ENCODE measurements at places on chromosomes 1 and 21.

- DNase-seq, result peak; percentile 43
These were observed 1.2 kb downstream of the TUT4 start for GRCh38 chr1:52551507-52552235.

- peak; percentile 37 for DNase-seq
These were observed 95.6 kb upstream of the C1orf87 start for GRCh38 chr1:60169206-60169605.

GRCh38 chr1:14308460-14308859, 290.0 kb upstream of the KAZN start:
- no peak for DNase-seq

DNA sequence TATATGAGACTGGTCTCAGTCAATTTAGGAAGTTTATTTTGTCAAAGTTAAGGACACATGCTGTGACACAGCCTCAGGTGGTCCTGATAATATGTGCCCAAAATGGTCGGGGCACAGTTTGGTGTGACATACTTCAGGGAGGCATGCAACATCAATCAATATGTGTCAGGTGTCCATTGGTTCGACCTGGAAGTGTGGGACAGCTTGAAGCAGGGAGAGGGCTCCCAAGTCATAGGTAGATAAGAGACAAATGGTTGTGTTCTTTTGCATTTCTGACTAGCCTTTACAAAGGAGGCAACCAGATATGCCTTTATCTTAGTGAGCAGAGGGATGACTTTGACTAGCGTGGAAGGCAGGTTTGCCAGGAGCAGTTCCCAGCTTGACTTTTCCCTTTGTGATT, 4.5 kb upstream of the ERVH48-1 start:
- DNase-seq, result no peak

GRCh38 chr1:155996166-155996565, 17.8 kb upstream of the ARHGEF2 start:
- no peak for DNase-seq

- peak; percentile 85 for DNase-seq
These were observed at the start of gene CTBS for GRCh38 chr1:84573967-84574842. Gene CTBS, minus strand, starts transcription at chr1:84574440. Its CDS starts 25 bp downstream, at chr1:84574415.

- DNase-seq, result no peak
These were observed 594 bp downstream of the HDGF start for GRCh38 chr1:156750711-156751450.

DNA sequence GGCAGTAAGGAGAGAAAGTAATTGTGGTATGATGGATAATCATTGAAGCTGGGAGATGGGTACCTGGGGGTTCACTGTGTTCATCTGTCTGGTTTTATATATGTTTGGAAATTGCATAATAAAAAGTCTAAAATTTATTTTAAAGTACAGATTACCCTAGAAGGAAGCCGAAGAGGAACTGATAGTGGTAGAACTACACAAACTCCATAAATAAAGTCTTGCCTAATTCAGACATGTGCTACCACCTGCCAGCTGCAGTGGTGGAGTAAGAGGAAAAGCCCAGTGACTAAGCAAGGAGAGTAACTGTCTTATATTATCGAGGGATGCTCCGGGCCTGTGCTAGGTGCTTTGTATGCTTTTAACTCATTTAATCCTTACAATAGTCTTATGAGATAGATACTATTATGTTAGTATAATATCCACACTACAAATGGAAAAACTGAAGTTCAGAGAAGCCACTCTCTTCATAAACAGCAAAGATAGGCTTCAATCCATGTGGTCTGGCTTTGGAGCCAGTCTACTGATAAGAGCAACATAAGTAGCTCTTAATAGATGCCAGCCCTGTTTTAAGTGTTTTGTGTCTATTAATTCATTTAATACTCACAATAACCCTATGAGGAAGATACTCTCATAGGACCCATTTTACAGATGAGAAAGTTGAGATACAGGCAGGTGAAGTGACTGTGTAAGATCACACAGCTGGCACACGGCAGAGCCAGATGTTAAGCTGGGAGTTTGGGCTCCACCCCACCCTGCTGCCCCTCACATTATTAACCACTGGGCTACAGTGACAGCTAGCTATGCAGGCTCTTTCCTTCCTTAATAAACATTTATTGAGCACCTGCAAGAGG, 56.8 kb upstream of the HNRNPU start:
- no peak for DNase-seq

DNA sequence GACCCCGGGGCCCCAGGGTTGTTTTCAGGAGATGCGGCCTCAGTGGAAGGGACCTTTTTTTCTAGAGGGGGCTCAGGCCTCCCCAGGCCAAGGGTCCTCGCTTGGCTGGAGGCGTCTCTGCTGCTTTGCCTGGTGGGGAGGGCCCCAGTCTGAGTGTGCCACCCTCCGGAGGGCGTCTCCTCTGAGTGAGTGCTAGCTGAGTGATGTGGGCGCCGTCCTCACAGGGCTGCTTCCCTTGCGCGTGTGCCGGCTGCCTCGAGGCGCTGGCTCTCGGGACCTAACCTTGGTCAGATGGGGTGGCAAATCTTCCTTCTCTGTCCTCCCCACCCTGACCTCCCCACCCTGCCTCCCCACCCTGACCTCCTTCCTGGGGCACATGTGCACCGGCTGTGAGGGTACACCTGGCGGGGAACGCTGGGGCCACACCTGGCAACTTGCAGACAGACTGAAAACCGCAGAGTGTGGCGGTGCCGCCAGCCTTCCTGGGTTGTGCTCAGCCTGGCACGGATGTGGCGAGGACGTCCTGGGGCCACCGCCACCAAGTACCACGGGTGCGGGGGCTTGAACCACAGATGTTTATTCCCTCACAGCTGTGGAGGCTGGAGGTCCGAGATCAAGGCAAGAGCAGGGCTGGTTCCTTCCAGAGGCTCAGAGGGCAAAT, 93.0 kb upstream of the TTC34 start:
- DNase-seq, result no peak

DNA sequence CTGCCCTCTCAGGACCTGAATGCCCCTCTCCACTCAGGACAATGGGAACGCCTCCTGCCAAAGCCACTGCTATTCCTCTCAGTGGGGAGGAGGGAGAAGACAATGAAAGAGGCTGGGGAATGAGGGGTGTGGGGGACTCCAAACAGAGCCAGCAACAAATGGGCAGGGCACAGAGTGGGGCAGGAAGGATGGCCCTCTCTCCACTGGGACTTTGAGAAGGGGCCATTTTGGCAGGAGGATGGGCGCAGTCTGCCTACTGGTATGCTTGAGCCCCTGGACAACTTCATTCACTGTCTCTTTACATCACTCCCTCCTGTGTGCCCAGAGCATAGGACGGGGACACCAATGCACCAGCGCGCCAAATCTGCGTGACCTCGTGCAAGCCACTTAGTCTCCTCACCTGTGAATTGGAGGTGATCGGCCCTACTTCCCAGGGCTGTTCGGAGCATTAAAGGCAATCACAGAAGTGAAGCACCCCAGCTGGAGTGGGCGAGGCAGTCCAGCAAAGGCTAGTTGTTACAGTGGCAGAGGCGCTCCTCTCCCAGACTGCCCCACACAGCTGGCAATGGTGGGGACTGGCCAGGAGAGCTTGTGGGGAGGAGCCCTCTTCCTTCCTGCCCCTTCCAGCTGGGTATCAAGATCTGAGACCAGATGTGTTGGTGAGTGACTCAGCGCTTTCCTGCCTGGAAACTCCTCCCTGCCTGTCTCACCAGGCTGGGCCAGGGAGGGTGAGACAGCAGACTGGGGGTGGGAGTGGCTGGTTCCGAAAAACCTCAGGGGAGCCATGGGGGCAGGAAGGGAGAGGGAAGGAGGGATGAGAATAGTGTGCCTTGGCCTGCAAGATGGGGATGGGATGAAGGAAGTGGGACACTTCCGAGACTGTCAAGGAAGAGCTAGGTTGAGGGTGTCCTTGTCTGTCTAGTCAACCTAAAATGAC, 22.4 kb upstream of the SYNC start:
- DNase-seq, result peak; percentile 95

DNA sequence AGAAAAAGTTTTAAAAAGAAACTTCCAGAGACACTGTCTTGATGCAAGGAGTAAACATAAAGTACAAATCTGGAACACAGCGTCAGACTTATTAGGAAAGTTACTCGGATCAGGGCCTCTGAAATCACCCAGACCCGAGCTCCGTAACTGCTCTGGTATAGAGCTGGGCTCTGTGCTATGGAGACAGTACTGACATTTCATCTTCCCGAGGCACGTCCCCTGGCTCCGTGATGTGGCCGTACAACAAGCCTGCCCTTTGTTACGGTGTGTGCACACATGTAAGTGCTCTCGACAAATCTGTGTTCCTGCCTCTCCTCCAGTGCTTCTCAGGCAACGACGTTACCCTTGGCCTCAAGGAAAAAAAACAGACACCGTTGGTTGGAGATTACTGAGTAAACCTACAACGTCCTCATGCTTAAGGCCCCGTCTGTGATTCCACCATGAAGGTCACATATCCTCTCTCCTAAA, 107.0 kb upstream of the IRF2BP2 start:
- no peak for DNase-seq

DNA sequence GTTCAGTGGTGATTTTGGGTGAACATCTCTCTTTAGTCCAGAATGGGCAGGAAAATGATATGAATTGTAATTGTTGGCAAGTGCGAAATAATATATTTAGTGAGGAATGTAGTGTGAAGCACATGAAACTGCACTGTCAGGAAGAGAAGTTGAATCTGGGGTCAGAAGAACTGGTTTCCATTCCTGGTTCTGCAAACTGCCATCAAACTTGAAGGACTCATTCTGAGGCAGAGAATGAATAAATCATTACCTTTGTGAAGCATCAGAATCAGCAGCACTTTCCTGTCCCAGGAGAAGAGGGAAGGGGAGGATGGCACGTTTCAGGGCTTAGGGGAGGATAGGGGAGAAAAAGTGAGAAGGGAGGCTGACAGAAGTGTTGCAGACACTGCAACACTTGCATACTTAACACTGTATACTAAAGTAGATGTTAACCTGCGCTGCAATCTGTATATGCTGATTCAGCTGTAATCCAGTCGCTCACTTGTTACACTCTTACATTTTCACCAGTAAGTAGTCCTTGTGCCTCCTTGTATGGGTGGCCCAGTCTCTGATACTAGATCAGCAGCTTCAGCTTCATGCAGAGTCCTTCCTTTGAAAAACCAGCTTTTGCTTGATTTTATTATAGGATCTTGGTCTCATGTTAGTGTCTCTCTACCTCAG, 10.5 kb upstream of the RPTN start:
- DNase-seq, result no peak

- no peak for DNase-seq
These were observed 1.5 kb downstream of the L1TD1 start for GRCh38 chr1:62196086-62196690.

- no peak for DNase-seq
These were observed 10.7 kb upstream of the ARHGEF16 start for GRCh38 chr1:3443807-3444206.

- no peak for DNase-seq
These were observed 464.2 kb downstream of the DISC1 start for GRCh38 chr1:232090816-232091215.

DNA sequence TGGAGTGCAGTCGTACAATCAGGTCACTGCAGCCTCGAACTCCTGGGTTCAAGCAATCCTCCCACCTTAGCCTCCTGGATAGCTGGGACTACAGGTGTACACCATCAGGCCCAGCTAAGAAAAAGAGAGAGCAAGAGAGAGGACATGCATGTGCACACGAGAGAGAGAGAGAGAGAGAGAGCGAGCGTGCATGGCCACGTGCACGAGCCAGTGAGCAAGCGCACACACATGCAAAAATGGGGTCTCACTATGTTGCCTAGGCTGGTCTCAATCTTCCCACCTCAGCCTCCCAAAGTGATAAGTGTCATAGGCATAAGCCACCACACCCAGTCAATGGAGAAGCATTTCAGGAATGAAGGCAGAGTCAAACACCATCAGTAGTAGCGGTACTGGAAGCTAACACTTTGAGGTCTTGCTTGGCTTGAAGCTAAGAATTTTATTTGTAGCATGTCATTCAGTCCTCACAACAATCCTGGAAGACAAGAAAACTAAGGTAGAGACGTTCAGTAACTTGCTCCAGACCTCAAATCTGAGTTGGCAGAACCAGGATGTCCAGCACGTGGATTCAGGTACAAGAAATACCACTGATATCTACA, 14.5 kb downstream of the GNB1 start:
- DNase-seq, result peak; percentile 33

DNA sequence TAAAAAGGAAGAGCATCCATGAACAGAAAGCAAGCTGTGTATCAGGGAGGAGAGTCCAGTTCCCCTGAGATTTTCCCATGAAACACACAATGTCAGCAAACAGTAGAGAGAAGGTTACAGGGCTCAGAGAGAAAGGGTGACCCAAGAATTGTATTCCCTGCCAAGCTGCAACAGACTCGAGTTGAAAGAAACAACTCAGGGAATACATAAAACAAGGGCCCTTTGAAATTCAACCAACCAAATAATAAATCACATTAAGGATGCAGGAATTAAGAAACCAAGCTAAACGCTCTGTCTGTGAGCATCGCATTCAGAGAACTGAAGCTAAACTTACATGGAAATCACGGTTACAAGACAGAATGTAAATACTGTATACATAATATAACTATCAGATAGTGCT, 20.2 kb downstream of the S100A16 start:
- no peak for DNase-seq

DNA sequence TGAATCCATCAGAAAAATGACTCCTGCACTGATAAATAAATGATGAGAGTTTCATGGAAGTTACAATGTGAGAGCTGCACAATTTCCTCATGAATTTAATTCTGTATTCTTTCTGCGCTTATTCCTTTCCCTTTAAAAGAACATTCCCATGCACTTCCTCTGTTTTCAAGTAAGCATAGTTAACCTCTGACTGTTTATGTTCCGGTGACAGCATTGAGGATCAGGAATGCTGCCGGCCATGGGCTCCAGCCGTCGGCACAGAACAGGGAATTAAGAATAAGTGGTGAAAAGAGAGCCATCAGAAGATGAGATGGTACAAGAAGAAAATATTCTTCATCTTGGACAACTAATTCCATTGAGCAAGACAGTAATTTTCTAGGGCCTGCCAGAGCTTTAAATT, 65.3 kb downstream of the SUSD4 start:
- DNase-seq, result peak; percentile 32

DNA sequence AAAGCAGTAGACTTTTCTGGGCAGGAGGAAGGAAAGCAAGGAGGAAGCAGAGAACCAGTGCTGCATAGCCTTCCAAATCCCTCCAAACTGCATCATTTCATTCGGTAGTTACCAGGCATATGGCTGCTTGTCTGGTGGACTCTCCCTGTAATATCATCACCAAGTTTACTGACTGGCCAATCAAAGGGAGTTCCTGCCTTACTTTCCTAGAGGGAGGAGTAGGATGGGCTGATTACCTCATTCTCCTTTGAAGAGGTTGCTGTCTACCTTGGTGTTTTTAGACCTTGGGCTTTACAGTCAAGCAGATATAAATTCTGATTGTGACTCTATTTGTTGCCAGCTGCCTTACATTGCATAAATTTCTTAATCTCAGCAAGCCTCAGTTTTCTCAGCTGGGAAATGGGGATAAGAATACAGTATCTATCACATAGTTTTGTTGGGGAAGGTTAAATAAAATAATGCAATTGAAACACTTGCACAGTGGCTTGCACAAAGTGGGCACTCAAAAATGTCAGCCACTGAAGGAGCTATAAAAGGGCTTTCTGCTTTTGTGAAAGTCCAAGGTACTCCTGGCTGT, 297.3 kb upstream of the PROX1 start:
- DNase-seq, result no peak

All from fibroblast of upper back skin (primary cell).